KBM-7 (cell line): ENCODE measurements at places on chromosomes 12 and 14.

DNA sequence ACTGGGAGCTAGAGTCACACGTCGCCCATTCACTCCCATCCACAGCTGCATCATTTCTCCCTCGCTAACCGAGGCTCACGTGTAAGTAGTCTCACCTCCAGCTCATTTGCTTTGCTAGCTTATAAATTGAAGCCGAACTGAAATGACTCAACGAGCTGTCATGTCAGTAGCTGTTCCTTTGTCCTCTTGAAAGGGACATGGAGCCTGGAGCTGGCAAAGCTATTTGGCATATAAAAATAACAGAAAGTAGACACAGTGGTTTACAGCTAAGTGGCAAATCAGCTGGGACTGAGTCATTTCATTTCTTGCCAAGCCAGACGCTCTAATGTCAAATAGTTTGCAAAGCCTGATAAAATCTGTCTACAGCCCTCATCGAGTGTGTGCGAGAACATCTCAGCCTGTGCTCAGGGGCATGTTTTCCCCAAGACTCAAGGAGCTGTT lies 114.4 kb upstream of the TMEM233 start:
- no peak for DNase-seq

GRCh38 chr12:128387811-128388422 lies 120.9 kb downstream of the TMEM132C start:
- DNase-seq = peak; percentile 25

DNA sequence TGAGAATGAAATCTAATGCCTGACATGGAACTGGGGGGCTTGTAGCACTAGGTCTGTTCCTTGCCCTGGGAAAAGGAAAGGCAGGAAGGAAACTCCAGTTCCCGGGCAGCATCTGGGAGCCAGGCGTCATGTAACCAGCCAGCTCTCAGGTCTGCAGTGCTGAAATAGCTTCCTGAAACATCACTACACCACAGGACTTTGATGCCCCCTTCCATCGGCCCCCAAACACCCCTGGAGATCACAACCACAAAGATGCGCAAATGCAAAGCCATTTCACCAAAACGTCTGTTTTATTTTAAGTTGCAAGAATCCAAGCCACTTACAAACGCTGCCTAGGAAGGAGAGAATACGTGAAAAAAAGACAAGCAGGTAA lies 40.9 kb downstream of the KCTD10 start:
- DNase-seq = no peak

DNA sequence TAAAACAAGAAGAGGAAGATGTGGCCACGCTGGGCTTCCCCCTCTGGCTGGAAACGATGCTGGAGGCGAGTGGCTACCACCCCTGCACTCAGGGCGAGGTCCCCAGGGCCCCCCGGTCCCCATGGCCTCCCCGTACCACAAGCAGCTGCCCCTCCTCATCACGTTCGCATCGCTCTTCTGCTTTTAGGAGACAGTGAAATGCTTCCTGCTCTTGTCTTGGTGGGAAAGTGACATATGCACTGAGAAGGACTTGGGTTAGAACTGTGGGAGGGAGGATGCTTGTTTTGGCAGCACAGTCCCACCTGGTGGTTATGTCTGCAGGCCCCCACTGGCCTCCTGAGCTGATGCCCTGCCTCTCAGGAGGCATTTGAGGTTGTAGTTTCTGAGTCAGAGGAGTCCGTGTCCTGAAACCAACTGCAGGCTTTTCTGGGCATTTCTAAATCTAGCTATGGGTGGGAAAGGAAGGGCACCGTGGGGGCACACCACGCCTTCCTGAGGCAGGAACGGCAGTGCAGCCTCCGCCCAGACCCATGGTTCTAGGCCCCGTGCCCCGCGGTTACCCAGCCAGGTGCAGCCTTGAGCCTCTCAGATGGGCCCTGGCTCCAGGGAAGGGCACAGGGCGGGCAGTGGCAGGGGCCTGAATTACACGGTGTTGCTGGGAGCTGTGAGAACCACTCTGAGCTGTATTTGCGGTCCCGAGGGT lies 139.3 kb downstream of the ADGRD1 start:
- peak; percentile 53 for DNase-seq

- DNase-seq = no peak
These were observed 34.1 kb downstream of the ACADS start for GRCh38 chr12:120759591-120760348.
